C1 segment of cervical spinal cord (tissue), 14 donors: ENCODE measurements at places on chromosomes 4 and X.

- DNase-seq = no peak
Observed at GRCh38 chrX:13339607-13340006, 19.8 kb upstream of the ATXN3L start.

DNA sequence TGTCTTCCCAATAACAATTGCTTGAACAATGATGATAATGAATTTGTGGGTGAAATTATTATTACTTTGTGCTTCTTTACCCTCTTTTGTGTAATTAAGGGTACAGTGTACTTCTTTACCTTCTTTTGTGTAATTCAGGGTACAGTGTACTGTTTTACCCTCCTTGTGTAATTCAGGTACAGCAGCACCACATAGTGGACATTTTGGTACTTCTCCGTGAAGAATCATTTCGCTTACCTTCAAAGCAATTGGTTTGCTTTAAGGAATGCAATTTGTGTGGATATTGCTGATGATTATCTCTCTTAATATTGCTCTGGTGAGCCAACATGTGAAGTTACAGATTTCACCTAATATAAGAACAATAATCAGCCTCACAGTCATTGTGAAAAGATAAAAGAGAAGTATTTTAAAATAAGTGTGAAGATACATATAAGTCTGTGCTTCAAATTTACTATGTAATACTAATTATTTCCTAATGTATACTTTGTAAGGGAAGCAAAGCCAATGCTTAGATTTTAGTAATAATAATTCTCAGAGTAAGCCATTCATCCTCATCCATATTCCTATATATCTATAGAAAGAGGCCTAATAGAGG, 27.2 kb upstream of the SEC24B start:
- DNase-seq = no peak

GRCh38 chrX:112085149-112085548, 2.6 kb upstream of the TRPC5 start:
- no peak for DNase-seq

DNA sequence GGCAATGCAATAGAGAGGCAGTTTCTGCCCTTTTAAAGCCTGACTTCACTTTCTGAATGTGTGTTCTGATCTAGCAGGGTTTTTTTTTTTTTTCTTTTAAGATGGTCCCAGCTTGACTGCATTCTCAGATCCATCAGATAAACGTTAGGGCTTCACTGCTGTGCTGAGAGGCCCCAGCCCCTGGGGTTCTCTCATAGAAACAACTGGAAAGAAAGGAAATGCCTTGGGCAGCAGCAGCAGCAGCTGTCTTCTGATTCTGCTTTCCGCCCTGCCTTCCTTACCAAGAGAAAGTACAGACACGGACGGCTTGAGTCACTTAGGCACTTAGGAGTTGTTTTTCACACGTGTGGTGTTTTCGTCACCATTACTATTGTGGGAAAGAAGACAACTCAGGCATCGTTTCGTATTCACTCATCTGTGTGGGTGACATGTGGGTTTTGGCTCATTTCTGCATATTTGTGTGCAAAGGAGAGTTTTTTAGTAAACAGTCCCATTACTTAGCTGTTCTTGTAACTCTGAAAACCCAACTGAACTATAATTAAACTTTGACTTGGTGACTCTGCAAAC, 172.0 kb downstream of the PTTG2 start:
- DNase-seq = no peak

GRCh38 chrX:31652650-31653049, 580.8 kb upstream of the FTHL17 start:
- no peak for DNase-seq

- DNase-seq = no peak
Observed at GRCh38 chr4:141180991-141181761, 39.5 kb upstream of the ZNF330 start.
